ENCODE measurements at places on chromosomes 13 and 19.

GRCh38 chr19:3573162-3573857, 566 bp downstream of the HMG20B start:
- DNase-seq, result no peak

DNA sequence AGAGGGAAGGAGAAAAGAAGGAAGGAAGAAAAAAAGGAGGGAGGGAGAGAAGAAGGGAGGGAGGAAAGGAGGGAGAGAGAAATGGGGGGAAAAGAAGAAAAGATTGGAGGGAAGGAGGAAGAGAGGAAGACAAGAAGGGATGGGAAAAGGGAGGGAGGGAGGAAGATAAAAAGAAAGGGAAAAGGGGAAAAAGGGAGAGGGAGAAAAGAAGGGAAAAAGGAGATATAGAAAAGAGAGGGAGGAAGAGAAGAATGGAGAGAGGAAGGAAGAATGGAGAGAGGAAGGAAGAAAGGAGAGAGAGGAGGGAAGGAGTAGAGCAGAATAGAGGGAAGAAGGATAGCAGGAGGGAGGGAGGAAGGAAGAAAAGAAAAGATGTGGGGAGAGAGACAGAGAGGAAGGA, 334.6 kb downstream of the TSHZ3 start:
- no peak for DNase-seq

DNA sequence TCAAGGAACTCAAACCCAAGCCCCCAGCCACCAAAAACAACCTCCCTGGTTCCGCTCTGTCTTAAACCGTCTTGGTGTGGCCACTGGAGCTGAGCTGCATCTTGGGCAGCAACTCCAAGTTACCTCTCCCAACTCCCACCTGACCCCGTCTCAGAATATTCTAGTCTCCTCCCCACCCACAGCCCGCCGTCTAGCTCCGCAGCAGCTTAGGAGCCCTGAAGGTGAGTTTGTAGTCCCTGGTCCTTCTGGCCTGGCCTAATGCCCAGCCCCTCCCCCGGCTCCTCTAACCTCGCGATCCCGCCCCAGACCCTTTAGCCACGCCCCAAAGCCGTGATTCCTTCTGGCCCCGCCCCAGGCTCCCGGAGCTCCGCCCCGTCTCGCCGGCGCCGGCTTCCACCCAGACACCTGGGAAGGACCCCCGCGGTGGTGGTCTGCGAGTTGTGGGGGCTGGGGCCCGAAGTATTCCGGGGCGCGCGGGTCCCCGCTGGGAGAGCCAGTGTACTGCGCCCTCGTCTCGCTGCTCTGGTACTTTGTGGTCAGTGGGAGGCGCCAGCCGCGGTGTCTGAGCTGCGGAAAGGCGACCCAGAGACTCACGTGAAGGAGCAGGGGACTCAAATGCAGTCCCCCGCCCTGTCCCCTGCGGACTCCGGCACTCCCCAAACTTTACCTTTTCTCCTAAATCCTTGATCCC, 2.5 kb upstream of the LHB start:
- DNase-seq, result peak; percentile 12

DNA sequence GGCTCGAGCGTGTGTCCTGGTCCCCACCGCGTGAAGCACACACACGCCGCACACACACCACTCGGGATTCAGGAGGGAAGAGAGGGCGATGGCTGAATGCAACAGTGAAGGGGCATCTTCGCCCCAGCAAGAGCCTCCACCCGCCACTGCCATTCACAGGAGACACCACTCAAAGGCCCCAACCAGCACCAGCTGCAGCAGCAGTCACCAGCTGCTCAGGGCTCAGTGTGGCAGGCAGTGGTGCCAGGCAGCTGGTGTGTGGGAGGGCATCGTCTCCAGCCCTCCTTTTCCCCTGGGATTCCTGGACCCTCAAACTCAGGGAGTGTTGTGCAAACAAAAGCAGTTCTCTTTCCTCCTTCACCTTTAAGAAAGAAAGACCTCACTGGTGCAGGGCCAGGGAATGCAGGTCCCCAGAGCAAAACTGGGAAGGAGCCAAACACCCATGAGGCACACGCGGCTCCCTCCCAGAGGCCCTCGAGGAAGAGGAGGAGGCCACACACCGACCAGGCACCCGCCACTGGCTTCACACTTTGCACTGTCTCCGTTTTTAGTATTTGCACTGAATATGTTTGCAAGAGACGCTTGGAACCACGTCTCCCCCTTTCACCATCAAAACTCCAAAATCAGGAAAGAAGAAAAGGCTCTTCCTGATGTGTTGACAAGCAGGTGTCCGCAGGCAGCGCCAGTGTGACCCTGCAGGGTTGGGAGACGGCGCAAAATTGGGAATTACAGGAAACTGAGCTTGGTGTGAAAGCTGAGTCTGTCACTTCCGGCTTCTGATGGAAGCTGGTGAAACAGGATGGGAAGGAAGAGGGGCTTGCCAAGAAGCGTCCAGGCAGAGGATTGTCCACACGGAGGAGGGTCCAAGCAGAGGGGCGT, 26.4 kb upstream of the F7 start:
- DNase-seq, result peak; percentile 66

GRCh38 chr13:106100171-106100919, 435.1 kb downstream of the EFNB2 start:
- DNase-seq, result no peak

DNA sequence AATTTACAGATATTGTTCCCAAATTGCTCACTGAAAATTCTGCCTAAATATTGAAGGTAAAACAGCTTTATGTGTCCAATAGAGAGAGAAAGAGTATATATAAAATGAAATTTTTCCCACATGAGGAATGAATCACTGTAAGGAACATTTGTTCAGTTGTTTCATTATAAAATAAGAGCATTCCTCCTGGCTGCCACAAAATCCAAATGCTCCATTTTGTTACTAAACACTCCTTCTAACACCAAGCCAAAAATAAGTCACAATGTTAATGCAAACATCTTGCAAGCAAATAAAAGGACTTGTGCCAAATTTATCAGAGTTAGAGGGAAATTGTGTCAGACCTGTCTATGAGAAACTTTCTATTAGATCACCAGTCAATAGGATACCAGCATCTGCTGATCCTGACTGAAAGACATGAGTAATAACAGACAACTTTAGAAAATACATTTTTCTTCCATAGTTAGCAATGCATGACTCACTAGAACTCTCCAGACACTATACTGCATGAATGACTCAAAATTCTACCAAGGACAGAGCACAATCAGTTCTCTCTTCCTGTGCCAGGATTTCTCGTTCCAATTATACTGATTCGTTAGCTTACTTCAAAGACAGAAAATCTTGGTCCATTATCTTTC, 83.5 kb upstream of the FNDC3A start:
- DNase-seq, result no peak

- DNase-seq, result no peak
Measured at GRCh38 chr19:8449830-8450229, 5.1 kb downstream of the HNRNPM start.

- no peak for DNase-seq
Measured at GRCh38 chr19:45171211-45171623, 6.8 kb downstream of the TRAPPC6A start.

DNA sequence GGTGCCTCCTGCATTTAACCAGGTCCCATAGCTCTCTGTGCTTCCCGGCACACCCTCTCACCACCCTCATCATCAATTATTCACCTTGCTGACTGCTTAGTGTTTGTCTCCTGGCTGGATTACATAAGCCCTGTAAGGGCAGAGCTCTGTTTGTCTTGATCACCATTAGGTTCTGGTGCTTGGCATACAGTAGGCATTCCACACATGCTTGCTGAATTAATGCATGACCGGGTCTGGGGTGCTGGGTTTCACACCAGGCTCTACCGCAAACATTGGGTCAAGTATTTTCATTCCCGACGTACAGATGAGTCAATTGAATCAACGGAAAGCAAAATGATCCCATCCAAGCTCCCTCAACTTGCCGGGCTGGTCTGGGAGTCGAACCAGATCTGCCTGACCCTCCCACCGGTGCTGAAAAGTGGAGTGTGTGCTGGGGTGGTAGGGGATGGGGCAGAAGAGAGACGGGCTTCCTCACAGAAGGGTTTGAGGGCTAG, 28.5 kb downstream of the VAV1 start:
- DNase-seq, result no peak

- DNase-seq, result no peak
Measured at GRCh38 chr13:81738364-81738763, 1397.4 kb upstream of the SPRY2 start.

GRCh38 chr13:105139380-105140285, 1395.8 kb downstream of the EFNB2 start:
- peak; percentile 90 for DNase-seq

DNA sequence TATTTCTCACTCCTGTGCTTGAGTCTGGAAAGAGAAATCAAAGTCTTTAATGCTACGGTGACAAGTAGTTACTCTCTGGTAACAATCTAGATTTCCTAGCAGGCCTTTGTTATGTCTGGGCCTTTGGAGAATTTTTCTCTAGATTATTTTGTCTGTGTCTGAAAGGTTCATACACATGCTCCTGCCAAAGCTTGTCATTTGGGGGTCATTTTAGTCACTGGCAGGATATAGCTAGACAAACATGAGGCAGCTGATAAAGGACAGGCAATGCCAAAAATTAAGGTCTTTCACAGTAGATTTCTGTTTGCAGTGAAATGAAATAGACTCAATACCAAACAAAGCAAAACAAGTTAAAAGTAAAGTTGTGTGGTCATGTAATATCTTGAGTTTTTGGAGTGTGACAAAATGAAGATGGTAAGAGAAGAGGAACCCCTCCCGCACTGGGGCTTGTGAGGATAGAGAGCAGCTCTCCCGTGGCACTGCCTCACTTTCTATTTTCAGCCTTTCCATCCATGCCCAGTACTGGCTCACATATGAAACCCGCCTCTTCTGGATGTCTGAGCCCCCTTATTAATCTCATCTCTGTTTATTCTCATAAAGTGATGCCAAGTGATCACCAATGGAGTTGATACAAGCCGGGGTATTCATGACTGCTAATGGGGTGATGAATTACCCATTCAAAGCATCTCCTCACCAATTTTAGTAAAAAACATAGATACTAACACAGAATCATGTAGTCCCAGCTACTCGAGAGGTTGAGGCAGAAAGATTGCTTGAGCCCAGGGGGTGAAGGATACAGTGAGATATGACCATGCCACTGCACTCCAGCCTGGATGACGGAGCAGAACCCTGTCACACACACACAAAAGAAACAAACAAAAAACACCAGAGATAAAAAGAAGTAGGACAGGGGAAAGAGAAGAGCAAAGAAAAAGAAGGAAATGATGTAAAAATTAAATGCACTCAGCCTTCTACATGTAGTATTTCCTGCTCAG, 389.3 kb downstream of the FGF14 start:
- no peak for DNase-seq

GRCh38 chr13:34767778-34768177, 174.3 kb upstream of the NBEA start:
- DNase-seq, result no peak

- DNase-seq, result no peak
Measured at GRCh38 chr19:4077800-4078684, 11.3 kb upstream of the ZBTB7A start.

GRCh38 chr13:23824371-23824770, 64.8 kb downstream of the MIPEP start:
- DNase-seq, result no peak

DNA sequence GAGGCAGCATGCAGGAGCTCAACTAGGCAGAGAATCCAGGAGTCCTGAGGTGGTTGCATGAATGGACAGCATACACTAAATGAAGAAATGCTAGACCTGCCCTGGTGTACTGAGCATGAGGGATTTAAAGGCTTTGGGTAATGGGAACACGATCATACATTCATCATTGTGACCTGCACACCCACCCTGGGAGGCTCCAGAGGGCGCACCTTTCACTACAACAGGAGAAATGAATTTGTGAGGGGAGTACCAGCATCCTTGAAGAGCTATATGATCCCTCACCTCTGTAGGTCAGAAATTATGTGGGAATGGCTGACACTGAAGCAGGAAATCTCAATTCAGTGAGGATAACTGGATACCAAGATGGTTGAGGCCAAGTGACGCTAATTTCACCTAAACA, 8.9 kb downstream of the KLK2 start:
- DNase-seq, result no peak

- DNase-seq, result no peak
Measured at GRCh38 chr19:33110137-33110910, 21.6 kb upstream of the WDR88 start.

DNA sequence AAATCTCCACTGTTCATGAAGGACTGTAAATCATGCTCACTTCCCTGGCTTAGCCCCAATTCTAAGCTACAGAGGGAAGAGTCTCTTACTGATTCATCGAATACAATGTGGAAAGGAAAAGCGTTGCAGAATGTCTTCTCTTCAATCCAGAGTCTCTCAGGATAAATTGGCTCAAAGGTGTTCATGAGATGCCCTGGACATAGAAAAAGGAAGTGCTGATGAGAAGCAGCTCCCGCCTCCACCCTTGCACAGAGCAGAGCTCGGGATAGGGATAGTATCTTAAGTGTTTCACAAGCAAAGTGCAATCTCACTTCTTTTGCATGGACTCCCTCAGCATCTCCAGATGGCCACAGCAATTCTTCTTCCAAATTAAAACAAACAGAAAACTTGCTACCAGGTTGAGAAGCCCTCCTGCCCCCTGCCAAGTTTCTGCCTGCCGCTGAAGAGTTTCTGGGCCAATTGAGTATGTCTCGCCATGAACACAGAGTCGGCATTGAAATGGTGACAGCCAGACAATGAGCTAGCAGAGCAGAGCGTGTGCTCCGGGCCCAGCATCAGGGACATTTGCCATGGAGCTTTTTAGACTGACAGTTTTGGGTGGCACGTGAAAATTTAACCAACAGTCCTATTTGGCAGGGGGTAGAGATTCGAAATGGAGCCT, 85.7 kb downstream of the C13orf42 start:
- no peak for DNase-seq

- DNase-seq, result no peak
Measured at GRCh38 chr19:1183543-1184172, 9.6 kb upstream of the SBNO2 start.

GRCh38 chr19:51750400-51751094, 1.1 kb downstream of the FPR1 start:
- no peak for DNase-seq

DNA sequence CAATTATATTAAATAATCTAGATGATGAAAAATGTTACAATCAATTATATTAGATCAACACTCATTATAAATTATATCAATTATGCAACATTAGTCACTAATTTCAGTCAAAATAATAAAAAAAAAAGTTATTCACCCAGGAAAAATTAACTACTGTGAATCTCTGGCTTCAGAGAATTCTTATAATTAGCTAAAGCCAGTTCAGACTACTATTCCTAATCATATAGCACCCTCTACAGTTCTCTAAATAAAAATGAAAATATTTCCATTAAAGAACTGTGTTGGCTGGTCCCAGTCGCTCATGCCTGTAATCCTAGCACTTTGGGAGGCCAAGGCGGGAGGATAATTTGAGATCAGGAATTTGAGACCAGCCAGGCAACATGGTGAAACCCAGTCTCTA, 33.0 kb downstream of the XPO4 start:
- DNase-seq, result peak; percentile 19

Data from NCI-H1694 treated with DMSO at 0.1 percent for 48 hours (cell line).